ENCODE measurements at places on chromosomes 11 and 22.
A peak's percentile ranks its signal among the peaks of the same experiment; 100 is the strongest.

GRCh38 chr11:130490682-130491449, 42.4 kb downstream of the ADAMTS15 start:
- no peak for DNase-seq

GRCh38 chr11:767238-767637, 10.0 kb downstream of the GATD1 start:
- no peak for DNase-seq

DNA sequence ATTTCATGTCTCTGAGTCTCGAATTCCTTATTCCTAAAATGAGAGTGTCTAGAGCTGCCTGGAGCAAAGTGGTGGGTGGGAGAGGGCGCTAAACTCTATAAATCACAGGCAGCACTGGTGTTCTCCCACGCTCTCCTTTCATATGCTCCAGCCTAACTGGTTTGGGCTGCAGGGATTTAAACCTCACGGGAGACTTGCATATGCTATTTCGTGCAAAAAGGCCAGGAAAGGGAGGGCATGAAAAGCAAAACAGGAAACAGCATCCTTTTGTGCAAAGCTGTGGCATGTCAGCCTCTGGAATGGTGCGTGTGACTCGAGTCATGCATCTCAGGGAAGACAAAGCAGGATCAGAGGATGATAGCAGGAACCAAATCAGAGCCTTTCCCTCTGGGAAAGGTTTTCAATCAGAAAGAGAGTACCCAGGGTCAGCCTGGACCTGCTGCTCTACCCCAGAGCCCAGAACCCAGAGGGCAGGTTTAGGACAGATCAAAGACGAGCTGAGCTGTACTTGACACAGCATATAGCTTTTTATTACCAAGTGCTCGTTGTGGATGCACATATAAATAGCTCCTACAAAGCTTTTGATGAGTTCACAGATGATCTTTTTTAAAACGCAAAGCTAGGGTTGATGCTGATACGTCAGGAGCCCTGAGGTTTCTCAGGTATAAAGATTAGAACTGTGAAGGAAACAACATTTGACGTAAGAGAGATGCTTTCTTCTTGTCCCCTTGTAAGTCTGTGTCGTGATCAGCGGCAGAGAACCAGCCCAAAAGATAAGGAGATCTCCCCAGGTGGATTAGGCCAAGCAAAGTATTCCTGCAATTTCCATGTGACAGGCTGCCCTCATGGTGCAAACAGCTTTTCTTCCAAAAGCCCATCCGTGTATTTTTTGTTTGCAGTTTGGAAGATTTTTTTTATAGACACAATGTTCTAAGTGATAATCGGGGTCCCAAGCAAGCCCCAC, 46.2 kb upstream of the YWHAH start:
- no peak for DNase-seq

DNA sequence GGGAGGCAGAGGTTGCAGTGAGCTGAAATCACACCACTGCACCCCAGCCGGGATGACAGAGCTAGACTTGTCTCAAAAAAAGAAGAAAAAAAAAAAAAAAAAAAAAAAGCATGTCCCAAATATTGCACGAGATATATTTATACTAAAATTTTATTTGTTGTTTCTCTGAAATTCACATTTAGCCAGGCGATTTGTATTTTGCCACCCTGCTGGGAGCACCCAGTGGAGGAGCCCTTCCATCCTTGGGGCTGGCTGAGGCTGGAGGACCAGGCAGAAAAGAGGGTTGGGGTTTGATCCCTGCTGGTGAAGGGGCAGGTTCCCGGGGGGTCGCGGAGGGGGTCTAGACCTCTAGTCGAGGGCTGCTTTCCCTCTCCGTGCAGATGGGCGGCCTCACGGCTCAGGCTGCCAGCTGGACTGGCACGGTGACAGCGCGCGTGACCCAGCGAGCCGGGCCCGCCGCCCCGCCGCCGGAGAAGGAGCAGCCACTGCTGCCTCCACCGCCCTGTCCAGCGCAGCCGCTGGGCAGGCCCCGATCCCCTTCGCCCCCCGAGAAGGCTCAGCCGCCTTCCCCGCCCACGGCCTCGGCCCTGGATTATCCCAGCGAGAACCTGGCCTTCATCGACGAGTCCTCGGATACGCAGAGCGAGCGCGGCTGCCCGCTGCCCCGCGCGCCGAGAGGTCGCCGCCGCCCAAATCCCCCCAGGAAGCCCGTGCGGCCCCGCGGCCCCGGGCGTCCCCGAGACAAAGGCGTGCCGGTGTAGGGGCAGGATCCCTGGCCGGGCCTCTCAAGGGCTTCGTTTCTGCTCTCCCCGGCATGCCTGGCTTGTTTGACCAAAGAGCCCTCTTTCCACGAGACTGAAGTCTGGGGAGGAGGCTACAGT, 952 bp upstream of the CATSPERZ start:
- DNase-seq, result peak; percentile 33

DNA sequence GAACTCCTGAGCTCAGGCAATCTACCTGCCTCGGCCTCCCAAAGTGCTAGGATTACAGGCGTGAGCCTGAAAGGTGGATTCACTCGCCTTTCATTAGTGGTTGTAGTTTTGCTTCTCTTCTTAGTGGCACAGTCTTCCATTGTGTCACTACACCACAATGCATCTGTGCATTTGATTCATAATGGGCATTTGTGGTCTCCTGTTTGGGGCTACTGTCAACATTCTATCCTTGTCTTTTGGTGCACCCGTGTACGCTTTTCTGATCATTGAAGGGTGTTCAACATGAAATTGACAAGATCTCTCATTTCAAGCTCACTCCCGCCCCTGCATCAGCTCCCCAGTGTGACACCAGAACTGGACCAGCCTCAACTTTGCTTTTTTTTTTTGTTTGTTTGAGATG, 2.0 kb upstream of the SYT12 start:
- no peak for DNase-seq

GRCh38 chr11:14585438-14585837, 58.2 kb upstream of the PDE3B start:
- DNase-seq, result no peak

- DNase-seq, result no peak
Measured at GRCh38 chr11:131300439-131300717, 70.0 kb upstream of the NTM start.

DNA sequence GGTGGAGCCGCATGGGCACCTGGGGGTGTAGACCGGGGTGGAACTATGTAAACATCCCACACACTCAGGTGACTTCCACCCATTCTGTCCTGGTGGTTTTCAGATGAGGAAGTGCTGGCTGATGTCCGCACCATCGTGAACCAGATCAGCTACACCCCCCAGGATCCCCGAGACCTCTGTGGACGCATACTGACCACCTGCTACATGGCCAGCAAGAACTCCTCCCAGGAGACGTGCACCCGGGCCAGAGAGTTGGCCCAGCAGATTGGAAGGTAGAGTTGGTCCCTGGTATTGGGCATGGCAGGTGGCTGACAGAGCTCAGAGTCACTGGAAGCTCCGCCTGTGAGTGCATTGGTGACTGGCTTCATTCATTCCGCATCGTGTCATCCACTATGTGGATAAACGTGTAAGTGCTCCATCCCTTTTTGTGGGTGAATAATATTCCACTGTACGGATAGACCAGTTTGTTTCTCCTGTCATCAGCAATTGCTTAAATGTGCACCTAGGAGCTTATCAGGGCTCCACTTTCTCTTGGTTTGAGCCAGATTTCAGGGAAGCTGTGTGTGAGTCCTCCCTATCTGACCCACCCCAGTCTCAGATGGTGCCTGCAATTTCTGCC, 29.9 kb downstream of the NADSYN1 start:
- no peak for DNase-seq

DNA sequence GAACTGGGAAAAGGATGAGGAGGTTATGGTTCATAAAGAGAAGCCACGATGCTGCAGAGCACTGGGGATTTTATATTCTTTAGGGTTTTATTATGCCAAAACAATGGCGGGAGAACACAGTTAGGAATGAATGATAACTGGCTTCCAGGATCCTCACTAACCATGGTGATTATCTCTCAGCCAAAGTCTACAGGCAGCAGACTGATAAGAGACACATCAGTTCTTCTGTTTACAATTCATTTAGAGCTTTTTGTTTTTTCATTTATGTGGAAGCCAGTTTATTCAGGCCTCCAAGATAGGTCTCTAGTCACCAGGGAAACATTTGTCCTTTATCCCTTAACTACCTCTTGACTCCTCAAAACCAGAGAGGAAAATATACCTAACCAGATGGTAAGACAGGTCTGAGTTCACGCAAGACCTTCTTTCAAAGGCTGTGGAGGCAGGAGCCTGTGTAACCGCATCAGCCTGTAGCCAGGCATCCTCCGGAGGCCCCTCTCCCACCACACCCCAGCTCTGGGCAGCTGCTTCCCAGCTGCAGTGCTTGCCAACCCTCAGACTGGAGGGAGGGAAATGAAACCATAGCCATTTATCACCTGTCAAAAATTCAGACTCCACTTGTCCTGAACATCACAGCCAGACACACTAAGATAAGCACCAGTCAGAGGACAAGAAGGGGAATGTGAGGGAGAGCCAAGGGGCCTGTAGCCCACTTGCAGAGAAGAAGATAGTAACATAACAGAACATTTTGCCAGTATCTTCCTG, 57.2 kb upstream of the FAM181B start:
- DNase-seq, result no peak

DNA sequence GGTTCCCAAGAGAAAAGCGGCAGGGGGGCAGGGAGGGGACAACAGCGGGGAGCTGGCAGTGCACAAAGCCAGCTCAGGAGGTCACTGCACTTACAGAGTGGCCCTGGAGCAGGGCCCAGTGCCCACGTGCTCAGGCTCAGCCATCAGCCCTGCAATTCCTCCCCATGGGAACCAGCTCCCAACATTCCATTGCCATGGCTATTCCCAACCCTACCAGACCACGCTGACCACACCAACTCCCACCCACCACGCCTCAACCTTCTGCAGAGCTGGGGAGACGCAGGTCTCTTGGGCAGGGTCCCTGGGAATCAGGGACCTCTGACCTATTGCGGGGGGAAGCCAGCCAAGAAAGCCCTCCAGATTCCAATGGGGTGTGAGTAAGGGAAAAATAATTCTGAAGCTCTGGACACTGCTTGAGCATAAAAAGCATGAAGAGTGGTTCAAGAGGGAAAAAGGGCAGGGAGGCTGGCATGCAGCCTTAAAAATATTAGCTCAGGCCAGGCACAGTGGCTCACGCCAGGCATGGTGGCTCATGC, 38.3 kb upstream of the TFIP11 start:
- DNase-seq, result no peak

GRCh38 chr22:23245045-23245798, 64.9 kb downstream of the BCR start:
- no peak for DNase-seq

GRCh38 chr11:13328286-13328685, 50.7 kb downstream of the BMAL1 start:
- no peak for DNase-seq

GRCh38 chr22:50595189-50595588, 5.4 kb upstream of the MAPK8IP2 start:
- no peak for DNase-seq

Measured in GM20000 (cell line).